ENCODE measurements at places on chromosomes 1 and 21.

GRCh38 chr1:64846573-64847430 lies 101.9 kb downstream of the RAVER2 start:
- DNase-seq = no peak

DNA sequence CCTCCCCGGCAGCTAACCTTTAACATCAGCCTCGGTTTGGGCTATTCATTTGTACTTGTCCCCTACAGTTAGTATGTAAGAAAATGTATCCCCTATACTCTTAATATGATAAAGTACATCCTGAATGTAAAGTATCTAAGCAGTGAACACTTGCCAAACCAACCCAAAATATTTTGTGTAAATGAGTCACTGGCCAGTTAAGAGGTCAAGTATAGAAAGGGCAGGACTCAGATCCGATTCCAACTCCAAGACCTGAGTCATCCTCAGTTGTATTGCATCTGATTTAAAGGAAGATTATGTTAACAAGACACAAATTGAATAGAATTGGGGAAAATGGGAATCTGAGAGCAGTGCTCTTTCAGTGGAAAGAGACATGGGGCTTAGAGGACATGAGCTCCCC lies 84.4 kb downstream of the CD58 start:
- peak; percentile 54 for DNase-seq

- DNase-seq = no peak
Measured at GRCh38 chr21:27741736-27742135, 774.8 kb upstream of the ADAMTS5 start.

DNA sequence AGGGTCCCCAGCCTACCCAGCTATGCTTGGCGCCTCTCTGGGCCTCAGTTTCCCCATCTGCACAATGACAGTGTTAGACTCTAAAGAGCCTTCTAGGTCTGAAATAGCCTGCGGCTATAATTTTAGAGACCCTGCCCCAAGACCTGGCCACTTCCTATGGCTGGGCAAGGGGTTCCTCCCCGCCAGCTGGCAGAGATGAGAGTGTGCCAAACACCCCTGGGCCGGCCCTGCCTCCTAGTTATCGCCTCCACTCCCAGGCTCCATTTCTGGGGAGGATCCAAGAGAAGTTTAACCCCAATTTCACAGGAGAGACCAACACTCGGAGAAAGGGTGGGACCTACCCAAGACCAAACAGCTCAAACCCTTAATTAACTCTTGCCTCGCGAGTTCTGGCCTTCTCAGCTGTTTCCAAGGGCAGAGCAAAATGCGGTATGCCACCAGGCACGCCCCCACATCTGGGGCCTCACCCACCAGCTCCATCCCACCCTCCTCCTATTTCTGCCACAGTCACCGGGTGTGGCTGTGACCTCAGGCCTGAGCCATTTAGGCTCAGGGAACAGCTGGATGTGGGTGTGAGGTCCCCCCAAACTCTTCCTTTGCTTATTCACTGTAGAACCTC lies 35.7 kb downstream of the TTC39A start:
- DNase-seq = peak; percentile 60

DNA sequence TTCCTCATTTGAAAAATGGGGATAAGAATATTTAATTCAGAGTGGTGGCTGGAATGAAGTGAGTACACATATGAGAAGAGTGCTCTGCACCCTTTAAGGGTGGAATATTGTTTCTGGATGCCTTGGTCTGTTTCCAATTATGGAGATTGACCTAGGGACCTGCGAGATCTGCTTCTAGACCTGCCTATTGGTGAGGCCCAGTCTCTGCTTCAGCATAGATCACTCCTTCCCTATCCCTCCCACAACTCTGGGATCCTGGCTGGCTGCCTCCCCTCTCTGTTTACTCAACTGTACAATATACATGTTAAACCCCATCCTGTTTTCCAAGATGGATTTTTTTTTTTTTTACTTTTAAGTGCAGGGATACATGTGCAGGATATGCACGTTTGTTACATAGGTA lies 6.4 kb upstream of the LDLRAD1 start:
- DNase-seq = no peak

DNA sequence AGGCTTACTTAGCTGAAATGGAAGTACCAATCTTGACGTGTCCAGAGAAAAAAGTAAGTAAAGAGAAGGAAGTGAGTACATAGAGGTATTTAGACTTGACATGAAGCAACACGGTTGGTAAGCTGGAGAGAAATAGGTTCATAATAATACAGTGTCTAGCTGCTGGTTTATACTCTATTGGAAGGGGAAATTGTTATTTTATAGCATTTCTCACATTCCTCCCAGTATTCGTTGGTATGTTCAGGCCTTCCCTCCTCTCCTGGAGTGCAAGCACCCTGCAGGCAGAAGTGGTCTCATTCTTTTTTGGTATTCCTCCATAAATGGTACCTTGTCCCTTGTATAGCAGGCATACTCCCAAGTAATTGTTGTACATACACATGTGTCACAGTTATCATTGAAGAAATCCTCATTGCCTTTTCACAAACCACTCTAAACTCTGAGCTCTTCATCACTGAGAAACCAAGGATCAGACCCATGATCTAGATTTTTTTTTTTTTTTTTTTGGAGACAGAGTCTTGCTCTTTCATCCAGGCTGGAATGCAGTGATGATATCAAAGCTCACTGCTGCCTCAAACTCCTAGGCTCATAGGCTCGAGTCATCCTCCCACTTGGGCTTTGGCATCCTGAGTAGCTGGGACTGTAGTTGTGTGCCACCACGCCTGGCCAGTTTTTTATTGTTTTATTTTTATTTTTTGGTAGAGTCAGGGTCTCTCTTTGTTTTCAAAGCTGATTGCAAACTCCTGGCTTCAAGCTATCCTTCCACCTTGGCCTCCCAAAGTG lies 9.8 kb upstream of the IPO9 start:
- DNase-seq = no peak

GRCh38 chr1:70224954-70225353 lies 3.8 kb downstream of the SRSF11 start:
- no peak for DNase-seq

GRCh38 chr1:220785166-220786056 lies 1.3 kb upstream of the MTARC1 start:
- DNase-seq = no peak

- no peak for DNase-seq
Measured at GRCh38 chr1:46543761-46544560, 7.5 kb downstream of the KNCN start.

GRCh38 chr1:153025797-153026196 lies 5.2 kb upstream of the SPRR1B start:
- DNase-seq = no peak

- DNase-seq = no peak
Measured at GRCh38 chr1:159779403-159779851, 1.3 kb upstream of the DUSP23 start.

DNA sequence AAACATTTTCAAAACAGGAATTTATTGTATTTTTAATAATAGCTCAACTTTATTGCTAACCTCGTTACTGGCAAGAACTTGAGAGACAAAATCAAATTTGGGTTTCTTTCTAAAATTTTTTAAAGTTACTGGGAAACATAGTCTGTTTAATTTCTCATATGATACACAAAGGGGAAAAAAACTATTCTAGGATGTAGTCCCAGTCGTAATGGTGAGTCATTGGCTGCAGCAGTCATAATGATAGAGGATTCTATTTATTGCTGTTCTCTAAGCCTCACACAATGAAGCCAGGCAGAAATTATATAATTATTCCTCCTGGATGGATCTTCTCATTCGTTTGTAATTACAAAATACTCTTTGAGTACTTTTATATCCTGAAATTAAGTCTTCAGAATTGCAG lies 326.5 kb upstream of the SGIP1 start:
- DNase-seq = peak; percentile 76

GRCh38 chr1:194705123-194705854 lies 1518.9 kb upstream of the B3GALT2 start:
- no peak for DNase-seq

- DNase-seq = peak; percentile 82
Measured at GRCh38 chr1:59484096-59484495, 187.2 kb downstream of the FGGY start.

DNA sequence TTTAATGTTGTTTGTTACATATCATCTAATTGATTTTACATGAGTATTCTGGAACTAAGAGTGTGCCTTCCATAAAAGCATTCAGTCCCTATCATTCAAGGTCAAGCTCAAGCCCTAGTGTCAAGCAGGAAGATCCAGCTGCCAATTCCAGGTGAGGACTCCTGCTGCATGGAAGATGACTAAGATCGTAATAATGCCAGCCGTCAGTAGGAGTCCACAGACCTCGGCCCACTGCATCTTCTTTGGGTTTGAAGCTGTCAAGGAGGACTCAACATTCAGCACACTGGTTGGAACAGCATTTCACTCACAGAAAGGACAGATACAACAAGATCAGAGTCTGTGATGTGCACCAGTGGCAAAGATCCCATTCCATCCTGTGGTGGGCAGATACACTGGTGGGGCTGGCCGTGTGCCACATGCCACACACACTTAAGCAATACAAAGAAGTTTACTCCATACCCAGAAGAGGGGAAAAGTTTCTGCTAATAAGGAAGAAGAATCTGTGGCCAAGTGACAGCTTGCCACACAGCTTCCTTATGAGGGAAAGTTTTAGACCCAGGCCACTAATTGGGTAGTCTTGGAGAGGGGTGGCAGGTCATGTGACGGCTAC lies 160.4 kb downstream of the PIK3R3 start:
- DNase-seq = no peak

DNA sequence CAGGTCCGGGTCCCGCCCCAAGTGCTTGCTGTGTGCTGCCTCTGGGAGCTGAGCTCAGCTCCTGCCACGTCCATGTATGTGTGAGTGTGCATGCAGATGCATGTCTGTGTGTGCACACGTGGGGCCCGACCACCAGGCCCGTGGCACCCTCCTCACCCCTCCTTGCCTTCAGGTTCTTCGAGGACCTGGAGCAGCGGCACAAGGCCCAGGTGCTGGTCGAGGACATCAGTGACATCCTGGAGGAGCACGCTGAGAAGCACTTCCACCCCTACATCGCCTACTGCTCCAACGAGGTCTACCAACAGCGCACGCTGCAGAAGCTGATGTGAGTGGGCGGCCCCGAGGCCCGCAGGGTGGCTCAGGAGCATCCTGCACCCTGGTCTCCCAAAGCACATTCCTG lies 18.4 kb downstream of the ARHGEF16 start:
- DNase-seq = no peak
